ENCODE measurements at places on chromosomes 1 and 21.

DNA sequence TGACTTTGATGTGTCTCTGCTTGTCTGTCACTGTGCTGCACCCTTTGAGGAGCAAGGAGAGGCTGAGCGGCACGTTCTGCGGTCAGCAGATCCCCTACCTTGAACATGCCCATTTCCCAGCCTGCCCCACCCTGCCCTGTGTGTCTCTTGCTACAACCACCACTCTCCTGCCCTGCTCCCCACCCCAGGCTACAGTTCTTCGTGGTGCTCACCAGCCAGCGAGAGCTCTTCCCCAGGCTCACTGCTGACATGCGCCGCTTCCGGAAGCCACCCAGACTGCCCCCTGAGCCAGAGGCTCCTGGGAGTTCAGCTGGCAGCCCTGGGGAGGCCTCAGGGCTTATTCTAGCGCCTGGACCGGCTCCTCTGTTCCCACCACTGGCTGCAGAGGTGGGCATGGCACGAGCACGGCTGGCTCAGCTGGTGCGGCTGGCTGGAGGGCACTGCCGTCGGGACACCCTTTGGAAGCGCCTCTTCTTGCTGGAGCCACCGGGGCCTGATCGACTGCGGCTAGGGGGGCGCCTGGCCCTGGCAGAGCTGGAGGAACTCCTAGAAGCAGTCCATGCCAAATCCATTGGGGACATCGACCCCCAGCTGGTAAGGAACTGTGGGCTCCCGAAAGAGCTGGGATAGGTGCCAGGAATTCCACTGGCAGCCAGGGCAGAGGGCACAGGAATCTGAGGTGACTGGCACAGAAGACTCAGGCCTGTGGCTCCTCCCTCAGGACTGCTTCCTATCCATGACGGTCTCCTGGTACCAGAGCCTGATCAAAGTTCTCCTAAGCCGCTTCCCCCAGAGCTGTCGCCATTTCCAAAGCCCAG lies 5.6 kb downstream of the HYI start:
- DNase-seq: no peak

- no peak for DNase-seq
Observed at GRCh38 chr1:204592246-204592948, 76.2 kb downstream of the MDM4 start.

GRCh38 chr1:51224255-51224654 lies 11.8 kb upstream of the RNF11 start:
- no peak for DNase-seq

GRCh38 chr1:43982808-43983207 lies 3.8 kb downstream of the B4GALT2 start:
- no peak for DNase-seq

- DNase-seq: peak; percentile 98
Observed at GRCh38 chr1:230978491-230979388, at the start of the genes ARV1 and TTC13. TSS of gene ARV1 (plus strand) at chr1:230979094. CDS start at chr1:230979106, 12 bp downstream. TSS of gene TTC13 (minus strand) at chr1:230978861. CDS start at chr1:230978830, 31 bp downstream.

- no peak for DNase-seq
Observed at GRCh38 chr1:209462433-209462832, 121.1 kb upstream of the CAMK1G start.

- no peak for DNase-seq
Observed at GRCh38 chr21:33836408-33836807, 79.2 kb downstream of the ATP5PO start.

DNA sequence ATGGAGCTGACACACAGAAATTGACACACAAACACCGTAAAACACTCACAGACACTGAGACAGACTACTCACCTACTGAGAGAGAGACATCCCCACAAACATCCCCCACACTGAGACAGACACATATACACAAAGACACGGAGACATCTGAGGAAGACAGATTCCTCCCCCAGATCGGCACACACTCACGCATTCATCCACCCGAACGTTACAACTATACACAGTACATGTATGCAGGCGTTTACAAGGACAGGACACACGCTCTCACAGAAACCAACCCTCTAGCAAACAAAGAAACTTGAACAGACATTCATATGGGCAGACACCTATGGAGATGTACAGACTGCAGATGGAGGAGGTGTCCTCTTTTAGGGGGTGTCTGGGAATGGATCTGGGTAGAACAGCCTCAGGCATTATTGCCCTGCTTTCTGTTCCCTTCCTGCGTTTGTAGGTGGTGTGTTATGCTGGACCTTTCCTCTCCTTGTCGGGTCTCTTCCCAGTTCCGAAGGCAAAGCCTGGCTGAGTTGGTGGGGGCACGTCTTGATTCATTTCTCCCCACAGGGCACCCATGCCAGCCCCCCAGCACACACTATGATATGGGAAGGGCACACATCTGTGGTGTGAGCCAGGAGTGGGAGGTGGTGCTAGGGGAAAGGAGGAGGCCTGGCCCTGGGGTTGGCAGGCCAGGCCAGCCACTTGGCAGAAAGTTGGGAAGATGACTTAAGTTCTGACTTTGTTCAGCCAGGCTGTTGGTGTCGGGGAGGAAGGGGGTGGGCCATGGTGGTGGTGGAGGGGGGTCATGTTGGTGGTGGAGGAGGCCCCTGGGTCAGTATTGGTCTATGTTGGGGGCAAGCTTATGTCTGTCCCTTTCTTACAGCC lies 1.5 kb downstream of the KIRREL1 start:
- peak; percentile 17 for DNase-seq

- DNase-seq: no peak
Observed at GRCh38 chr1:246572785-246573184, 6.5 kb downstream of the CNST start.

DNA sequence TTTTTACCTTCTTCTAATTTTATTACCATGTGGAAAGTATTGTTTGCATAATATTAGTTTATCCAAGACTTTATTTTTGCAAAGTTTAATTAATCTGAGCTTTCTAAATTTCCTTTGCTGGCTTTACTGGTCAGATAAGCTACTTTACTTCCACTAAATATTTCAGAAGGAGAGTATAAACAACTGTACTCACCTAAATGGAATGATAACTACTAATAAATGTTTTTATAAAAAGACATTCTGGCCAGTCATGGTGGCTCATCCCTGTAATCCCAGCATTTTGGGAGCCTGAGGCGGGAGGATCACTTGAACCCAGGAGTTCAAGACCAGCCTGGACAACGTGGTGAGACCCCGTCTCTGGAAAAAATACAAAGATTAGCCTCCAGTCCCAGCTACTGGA lies 36.0 kb downstream of the ATP8B2 start:
- DNase-seq: no peak

DNA sequence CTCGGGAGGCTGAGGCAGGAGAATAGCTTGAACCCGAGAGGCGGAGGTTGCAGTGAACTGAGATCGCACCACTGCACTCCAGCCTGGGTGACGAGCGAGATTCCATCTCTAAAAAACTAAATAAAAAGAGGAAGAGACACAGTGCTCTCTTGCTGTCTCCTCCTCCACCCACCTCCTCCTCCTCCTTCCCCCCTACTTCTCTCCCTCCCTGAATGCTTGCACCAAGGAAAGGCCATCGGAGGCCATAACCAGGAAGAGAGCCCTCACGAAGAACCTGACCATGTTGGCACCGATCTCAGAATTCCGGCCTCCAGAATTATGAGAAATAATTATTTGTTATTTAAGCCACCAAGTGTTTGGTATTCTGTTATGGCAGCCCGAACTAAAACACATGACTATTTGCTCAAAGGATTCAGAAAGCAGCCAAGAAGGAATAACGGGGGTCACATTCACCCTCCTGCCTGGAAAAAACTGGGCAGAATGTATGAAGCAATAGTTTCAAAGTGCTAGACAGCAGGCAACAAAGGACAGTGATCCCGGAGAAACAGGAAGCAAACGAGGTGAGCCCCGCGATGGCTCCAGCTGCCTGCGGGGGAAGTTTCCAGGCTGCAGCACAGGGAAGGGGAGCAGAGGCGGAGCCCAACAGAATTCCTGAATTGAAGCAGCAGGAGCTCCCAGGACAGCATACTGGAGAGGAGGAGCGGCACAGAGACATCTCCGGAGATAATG lies 35.8 kb downstream of the LDLRAD1 start:
- no peak for DNase-seq

- no peak for DNase-seq
Observed at GRCh38 chr21:15311510-15311909, 246.7 kb upstream of the NRIP1 start.

DNA sequence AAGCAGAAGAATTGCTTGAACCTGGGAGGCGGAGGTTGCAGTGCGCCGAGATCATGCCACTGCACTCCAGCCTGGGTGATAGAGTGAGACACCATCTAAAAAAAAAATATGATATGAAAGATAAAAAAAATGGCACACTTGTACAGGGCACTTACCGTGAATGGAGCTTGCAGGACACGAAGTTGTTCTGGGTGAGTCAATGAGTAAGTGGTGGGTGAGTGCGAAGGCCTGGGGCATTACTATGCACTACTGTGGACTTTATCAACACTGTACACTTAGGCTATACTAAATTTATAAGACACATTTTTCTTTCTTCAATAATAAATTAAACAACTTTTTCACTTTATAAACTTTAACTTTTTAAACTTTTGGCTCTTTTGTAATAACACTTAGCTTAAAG lies 37.0 kb downstream of the TNFRSF8 start:
- DNase-seq: no peak

DNA sequence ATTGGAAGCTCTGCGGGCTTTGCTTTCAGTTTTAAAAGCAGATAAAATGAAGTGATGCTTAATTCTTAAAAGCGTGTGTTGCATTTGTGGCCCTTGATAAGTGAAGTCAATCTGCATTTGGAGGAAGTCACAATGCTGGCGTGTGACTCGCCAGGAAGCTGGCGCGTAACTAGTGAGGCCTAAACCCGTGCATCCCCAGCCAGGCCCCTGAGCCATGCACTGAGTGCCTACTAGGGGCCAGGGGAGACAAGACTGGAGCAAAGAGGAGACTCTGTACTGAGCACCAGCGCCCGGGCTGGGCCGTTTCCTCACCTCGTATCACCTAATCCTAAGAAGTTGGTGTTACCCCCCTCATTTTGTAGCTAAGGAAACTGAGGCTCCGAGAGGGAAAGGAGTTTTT lies 4.6 kb upstream of the DDOST start:
- DNase-seq: no peak

- DNase-seq: no peak
Observed at GRCh38 chr1:241749945-241750695, 97.9 kb upstream of the EXO1 start.

- DNase-seq: no peak
Observed at GRCh38 chr1:165603810-165604209, 27.2 kb upstream of the MGST3 start.

- no peak for DNase-seq
Observed at GRCh38 chr1:172781513-172782140, 122.7 kb downstream of the FASLG start.

DNA sequence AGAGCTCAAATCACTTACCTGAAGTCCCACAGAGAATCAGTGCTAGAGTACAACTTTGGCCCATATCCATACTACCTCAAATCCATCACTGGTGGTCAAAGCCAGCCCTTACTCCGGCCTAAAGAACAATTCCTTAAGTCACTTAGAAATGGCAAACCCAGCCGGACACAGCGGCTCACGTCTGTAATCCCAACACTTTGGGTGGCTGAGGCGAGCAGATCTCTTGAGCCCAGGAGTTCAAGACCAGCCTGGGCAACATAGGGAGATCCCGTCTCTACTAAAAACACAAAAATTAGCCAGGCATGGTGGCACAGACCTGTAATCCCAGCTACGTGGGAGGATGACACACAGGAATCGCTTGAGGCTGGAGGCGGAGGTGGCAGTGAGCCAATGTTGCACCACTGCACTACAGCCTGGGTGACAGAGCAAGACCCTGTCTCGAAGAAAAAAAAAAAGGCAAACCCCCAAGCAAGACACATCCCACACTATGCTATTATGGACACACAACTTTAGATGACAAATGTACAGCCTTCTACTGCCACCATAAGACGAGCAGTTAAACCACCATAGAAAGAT lies 24.0 kb downstream of the NPHP4 start:
- no peak for DNase-seq

- DNase-seq: no peak
Observed at GRCh38 chr1:47562799-47563198, 125.0 kb downstream of the FOXD2 start.

GRCh38 chr1:230163719-230164118 lies 96.7 kb downstream of the GALNT2 start:
- no peak for DNase-seq

DNA sequence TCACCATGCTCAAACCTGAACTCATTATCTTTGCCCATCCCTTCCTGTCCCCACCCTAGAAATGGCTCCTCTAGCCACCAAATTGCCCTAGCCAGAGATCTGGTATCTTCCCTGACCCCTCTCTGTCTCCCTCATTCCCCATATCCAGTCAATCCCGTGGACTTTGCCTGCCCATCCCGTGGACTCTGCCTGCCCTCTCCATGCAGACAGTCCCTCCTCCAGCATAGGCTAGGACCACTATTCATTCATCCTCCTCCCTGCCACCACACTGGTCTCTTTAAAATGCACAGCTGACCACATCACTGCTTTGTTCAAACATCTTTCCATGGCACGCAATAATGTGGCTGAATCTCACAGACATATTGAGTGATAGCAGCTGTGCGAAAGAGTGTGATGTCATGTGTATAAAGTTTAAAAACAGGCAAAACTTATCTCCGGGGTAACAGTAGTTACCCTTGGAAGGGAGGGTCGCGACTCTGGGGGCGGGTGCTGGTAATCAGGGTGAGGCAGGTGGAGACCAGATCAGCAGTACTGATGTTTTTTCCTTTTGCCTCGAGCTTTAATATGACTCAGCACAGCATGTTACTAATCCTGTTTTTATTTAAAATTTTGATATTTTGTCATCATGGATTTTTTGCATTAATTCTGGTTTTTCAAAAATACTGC lies 4.8 kb upstream of the SLC2A1 start:
- DNase-seq: peak; percentile 58

DNA sequence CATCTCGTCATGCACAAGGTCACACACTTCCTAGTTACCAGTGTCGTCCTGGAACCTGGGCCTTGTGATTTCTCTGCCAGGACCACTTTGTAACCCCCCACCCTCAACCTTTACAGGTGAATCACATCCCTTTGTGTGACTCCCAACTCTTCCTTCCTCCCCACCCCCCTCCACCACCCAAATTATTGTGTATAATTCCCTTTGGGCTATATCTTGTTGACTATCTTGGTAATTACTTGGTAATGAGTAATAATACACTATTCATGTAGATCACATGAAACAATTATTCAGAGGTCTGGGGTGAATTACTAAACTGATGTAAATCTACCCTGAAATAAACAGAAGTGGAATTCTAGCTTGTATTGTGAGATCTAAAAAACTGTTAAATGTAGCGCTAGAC lies 1.7 kb downstream of the KCNK1 start:
- peak; percentile 12 for DNase-seq

DNA sequence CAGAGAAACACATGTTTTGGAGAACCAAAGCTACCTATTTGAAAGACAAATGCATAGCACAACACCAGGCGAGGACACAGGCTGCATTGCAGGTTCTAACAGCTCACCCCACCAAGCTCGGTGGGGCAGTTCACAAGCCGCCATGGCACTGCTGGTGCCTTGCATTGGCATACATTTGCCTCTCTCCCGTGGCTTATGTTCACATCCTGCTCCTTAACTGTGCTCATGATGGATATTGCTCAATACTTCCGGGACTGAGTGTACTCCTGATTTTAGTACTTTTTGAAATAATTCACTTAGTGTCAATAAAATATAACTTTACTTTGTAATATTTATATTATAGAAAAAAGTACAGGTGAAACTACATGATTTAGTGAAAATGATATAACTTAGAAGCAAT lies 1187.4 kb upstream of the NCAM2 start:
- no peak for DNase-seq

Data from RWPE1 (cell line).